ENCODE measurements at places on chromosomes 6 and 20. TPM values are rescaled to one million over a fixed set of nuclear protein-coding genes. Genes with fewer than 3 reads are reported as not detected.

CD40 gene
- 19.2 TPM for total RNA-seq

MLN gene
- not detected for total RNA-seq

SYCP2 gene
- total RNA-seq: 0.50 TPM

FAM83D gene
- 33.8 TPM for total RNA-seq

TUBB1 gene
- not detected for total RNA-seq

CST5 gene
- total RNA-seq: not detected

GINS1 gene
- 33.9 TPM for total RNA-seq

ESR1 gene
- total RNA-seq: 0.13 TPM

EDEM2 gene
- 43.8 TPM for total RNA-seq

MUC21 gene
- not detected for total RNA-seq

PKIB gene
- total RNA-seq: 0.22 TPM

KHDC1L gene
- not detected for total RNA-seq

FOXC1 gene
- 28.7 TPM for total RNA-seq

ISM1 gene
- total RNA-seq: not detected

PHACTR3 gene
- not detected for total RNA-seq

FHL5 gene
- total RNA-seq: not detected

ASIP gene
- not detected for total RNA-seq

RSPO3 gene
- total RNA-seq: 5.1 TPM

PKHD1 gene
- not detected for total RNA-seq

DAAM2 gene
- under 0.01 TPM for total RNA-seq

AVP gene
- not detected for total RNA-seq

TRIM15 gene
- not detected for total RNA-seq

SLC35D3 gene
- not detected for total RNA-seq

OR11A1 gene
- total RNA-seq: not detected

CALHM5 gene
- total RNA-seq: 9.3 TPM

C6orf89 gene
- total RNA-seq: 31.8 TPM

FNDC11 gene
- 0.40 TPM for total RNA-seq

DEFB132 gene
- not detected for total RNA-seq

MYLK2 gene
- total RNA-seq: 0.40 TPM

GPLD1 gene
- total RNA-seq: 0.43 TPM
